ENCODE measurements at places on chromosomes 1 and 21. TPM values are rescaled to one million over a fixed set of nuclear protein-coding genes. Genes with fewer than 3 reads are reported as not detected.

GRCh38 chr1:147567594-147568381, 26.5 kb downstream of the BCL9 start:
- no peak for DNase-seq

GRCh38 chr1:110321846-110322245, 17.3 kb upstream of the RBM15 start:
- DNase-seq = no peak

DNA sequence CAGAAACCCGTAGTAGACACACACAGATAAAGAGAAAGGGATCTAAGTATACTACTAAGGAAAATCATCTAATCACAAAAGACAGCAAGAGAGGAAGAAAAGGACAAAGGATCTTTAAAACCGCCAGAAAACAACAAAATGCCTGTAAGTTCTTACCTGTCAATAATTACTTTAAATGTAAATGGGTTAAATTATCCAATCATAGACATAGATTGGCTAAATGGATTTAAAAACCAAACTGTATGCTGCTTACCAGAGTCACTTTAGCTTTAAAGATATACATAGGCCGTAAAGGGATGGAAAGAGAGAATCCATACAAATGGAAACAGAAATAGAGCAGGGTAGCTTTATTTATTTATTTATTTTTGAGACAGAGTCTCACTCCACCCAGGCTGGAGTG, 44.0 kb downstream of the FLVCR1 start:
- DNase-seq = no peak

DNA sequence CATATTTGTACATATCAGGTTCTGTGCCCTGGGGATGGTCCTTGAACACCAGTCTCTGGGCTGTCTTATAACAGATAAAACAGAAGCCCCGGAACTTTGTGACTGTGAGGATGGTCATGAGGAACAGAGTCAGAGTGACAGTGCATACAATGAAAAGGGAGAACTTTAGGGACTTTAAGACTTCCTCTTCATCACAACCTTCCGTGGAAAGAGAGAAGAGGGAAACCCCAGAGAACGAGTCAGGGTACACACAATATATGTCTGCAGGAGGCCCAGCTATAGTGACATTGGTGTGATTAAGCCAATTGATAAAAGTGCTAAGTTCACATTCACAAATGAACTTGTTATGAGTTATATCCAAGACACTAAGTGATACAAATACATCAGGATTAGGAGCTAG, 32.1 kb downstream of the TLR5 start:
- DNase-seq = no peak

- no peak for DNase-seq
Measured at GRCh38 chr1:91171898-91172297, 150.1 kb upstream of the ZNF644 start.

- DNase-seq = no peak
Measured at GRCh38 chr21:46404306-46404705, 54.4 kb upstream of the DIP2A start.

DNA sequence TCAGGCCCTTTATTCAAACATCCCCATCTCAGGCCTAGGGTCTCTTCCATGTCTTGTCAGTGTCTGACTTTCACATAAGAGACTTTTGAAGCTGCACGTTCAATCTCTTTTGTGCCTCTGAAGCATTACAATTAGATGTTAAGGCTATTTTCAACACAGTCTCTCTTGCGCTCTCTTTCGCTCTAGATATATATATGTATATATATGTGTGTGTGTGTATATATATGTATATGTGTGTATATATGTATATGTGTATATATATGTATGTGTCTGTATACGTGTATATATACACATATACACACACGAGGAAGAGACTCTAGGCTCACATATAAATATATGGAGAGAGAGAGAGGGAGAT, 162.5 kb upstream of the RNPC3 start:
- DNase-seq = no peak

- peak; percentile 88 for DNase-seq
Measured at GRCh38 chr21:31520561-31521098, 138.9 kb upstream of the SOD1 start.

DNA sequence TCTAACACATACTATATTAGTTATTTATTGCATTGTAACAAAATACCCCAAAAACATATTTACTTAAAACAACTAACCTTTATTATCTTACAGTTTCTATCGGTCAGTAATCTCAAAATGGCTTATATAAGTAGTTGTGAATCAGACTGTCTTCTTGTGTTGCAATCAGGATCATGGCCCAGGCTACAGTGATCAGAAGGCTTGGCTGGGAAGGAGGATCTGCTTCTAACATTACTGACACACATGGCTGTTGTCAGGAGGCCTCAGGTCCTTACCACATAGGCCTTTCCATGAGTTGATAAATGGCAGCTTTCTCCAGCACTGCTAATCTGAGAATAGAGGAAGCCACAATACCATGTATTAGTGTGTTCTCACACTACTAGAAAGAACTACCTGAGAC, 33.7 kb downstream of the CFH start:
- DNase-seq = no peak

DNA sequence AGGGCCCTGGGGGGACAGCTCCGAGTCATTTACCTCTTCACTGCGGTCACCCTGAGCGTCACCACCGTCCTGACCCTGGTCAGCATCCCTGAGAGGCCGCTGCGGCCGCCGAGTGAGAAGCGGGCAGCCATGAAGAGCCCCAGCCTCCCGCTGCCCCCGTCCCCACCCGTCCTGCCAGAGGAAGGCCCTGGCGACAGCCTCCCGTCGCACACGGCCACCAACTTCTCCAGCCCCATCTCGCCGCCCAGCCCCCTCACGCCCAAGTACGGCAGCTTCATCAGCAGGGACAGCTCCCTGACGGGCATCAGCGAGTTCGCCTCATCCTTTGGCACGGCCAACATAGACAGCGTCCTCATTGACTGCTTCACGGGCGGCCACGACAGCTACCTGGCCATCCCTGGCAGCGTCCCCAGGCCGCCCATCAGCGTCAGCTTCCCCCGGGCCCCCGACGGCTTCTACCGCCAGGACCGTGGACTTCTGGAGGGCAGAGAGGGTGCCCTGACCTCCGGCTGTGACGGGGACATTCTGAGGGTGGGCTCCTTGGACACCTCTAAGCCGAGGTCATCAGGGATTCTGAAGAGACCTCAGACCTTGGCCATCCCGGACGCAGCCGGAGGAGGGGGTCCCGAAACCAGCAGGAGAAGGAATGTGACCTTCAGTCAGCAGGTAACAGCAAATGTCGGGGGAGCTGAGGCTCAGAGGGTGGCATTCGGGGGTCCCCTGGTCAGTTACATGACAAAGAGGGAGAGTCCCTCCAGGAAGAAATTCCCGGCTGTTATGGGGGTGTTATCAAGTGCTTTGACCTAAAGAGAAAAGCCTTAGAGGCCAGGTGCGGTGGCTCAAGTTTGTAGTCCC, 12.6 kb downstream of the SLC45A1 start:
- DNase-seq = no peak

DNA sequence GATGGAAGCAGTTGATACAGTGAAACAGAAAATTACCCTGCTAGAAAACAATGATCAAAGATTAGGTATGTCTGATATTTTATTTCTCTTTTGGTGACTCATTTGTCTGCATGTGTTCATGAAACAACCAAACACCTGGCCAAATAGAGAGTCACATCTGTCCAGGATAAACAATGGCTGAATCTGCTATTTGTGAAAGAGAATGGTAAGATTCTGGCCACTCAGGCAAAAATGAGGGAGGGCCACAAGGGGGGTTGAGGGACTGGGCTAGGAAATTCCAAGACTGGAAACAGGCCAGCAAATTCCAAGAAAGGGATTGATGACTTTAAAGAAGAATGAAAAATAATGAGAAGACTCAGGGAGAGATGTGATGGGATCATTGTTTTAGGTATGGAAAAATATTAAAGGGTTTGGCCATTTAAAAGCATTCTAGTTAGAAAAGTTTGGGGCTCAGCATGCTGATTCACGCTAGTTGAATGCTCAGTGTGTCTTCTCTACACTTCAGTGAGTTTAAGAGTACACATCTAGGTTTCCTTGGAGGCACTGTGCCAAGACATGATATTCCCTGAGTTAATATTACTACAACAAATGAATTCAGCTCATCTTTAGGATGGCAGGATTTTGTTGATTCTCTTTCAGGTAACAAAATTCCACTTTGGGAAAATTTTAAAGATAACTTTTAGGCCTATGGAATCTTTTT, 44.9 kb downstream of the TRAF5 start:
- DNase-seq = peak; percentile 36

- DNase-seq = no peak
Measured at GRCh38 chr1:26315874-26316850, 1.6 kb upstream of the CD52 start.

DNA sequence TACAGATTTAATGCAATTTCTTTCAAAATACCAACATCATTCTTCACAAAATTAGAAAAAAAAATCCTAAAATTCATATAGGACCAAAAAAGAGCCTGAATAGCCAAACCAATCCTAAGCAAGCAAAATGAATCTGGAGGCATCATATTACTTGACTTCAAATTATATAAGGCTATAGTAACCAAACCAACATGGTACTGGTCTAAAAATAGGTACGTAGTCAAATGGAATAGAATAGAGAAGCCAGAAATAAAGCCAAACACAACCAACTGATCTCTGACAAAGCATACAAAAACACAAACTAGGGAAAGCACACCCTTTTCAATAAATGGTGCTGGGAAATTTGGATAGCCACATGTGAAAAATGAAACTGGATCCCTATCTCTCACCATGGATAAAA, 112.3 kb upstream of the TSPAN2 start:
- no peak for DNase-seq

DNA sequence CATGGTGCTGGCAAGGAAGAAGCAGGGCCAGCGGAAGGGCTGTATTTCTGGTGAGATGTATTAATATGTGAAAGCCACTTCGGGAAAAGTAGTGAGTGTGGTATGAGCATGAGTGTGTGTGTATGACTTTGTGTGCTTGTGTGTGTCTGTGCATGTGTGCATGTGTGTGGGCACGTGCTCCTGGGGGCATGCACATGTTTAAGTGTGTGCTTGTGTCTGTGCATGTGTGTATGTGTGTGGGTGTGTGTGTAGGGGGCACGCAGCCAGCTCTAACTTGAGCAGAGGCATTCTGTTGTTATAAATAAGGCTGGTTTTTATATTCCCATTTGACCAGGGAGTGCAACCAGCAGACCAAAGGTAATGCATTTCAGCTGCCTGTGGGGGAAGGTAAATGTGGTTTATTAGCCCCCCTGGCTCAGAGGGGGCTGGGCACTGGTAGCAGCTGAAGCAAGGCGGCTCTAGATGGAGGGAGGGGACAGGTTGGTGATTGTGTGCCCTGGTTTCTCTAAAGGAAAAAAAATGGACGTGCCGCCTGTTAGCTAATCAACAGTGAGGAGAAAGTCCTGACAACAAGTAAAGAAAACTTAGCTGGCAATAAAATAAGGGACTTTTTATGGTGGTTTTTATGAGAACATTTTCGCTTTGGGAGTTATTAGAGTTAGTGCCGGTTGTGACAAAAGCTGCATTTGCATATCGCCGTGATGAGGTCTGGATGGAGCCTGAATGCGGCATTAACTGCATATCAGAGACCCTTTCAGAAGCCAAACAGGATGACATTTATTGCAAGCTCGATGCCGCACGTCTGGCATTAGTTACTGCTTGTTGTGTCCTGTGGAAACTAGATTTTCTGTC, 180.1 kb downstream of the CAMTA1 start:
- no peak for DNase-seq

GRCh38 chr1:43386676-43387075, 2.9 kb downstream of the MED8 start:
- no peak for DNase-seq

DNA sequence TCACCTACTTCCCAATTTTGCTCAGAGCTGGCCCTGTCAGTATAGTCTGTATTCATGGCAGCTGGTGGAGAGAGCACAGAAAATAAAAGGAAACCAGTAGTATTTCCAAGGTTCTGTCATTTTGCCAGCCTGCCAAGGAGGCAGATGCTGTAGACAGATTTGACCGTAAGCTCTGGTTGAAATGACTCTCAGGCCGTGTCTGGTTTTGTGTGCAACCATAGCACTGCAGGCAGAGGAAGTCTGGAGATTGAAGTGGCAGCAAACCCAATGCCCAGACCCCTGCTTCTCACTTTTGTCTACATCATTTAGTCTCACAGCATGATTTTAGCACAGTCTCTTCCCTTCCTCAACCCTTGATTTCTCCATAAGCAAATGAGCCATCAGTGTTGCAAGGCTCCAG, 291.7 kb downstream of the PAPPA2 start:
- DNase-seq = no peak

DNA sequence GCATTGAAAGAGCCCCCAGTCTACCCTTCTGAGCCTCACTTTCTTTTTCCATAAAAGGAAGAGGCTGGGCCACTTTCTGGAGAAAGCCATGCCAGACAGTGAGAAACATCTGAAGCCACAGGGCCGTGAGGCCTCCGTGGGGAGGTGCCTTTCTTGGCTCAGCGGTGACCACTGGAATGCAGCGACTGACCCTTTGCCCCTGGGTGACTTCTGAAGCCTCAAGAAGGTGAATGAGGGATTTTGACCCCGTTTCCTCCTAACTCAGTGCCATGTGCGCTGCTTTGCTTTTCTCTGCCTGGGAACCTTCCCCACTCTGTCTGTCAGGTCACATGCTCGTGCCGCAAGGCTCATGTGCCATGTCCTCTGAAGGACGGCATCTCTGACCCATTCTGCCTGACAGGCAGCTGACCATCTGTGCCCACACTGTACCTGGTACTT, 44.7 kb upstream of the A3GALT2 start:
- peak; percentile 72 for DNase-seq

DNA sequence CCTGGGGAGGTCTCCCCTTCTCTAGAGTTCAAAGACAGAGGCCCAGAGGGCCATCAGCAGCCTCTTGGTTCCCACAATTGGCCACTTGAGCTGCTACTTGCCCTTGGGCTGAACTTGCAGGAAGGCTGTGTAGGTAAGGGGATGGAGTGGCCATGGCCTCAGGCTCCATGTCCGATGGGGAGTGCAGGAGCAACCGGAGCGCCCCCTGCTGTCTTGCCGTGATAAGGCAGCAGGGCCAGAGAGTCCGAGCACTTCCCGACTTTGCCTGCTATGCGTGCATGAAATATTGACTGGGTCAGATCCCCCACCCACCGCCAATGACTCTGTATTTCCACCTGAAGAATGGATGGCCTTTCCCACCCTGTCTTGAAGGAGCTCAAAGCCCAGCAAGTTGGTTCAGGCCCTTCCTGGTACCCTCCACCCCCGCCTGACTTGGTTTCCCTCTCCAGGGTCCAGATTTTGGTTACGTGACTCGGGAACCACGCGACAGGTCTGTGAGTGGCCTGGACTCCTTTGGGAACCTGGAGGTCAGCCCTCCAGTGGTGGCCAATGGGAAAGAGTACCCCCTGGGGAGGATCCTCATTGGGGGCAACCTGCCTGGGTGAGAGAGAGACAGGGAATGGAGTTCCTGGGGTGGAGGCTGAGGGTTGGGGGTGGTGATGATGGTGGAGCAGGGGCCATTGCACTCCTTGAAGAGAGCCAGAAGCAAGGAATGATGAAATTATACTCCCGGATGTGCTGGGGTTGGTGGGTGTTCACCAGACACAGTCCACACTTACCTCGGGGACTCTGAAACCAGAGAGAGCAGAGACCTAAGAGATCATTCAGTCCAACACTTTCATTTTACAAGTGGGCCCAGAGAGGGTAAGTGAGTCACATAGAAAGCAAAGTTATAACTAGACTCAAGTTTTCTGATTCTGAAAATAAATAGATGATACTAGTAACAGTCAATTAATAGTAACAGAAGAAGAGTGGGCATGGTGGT, 25.6 kb downstream of the PADI3 start:
- peak; percentile 45 for DNase-seq

Gene MROH9
- not detected for total RNA-seq

Gene SERPINC1
- total RNA-seq = not detected

Gene UBL4B
- not detected for total RNA-seq

Gene ESPN
- not detected for total RNA-seq

Gene TRAF5
- total RNA-seq = 4.2 TPM

Gene ETV3L
- not detected for total RNA-seq

Gene LCK
- total RNA-seq = not detected

Gene KCNE1
- total RNA-seq = not detected

Gene LEFTY2
- not detected for total RNA-seq

Gene ZNF669
- total RNA-seq = 12.0 TPM

Gene RNF187
- 96.6 TPM for total RNA-seq

All from LHCN-M2 (cell line).